GM19239 (cell line): ENCODE measurements at places on chromosomes 16 and 17.
A peak's percentile ranks its signal among the peaks of the same experiment; 100 is the strongest.

DNA sequence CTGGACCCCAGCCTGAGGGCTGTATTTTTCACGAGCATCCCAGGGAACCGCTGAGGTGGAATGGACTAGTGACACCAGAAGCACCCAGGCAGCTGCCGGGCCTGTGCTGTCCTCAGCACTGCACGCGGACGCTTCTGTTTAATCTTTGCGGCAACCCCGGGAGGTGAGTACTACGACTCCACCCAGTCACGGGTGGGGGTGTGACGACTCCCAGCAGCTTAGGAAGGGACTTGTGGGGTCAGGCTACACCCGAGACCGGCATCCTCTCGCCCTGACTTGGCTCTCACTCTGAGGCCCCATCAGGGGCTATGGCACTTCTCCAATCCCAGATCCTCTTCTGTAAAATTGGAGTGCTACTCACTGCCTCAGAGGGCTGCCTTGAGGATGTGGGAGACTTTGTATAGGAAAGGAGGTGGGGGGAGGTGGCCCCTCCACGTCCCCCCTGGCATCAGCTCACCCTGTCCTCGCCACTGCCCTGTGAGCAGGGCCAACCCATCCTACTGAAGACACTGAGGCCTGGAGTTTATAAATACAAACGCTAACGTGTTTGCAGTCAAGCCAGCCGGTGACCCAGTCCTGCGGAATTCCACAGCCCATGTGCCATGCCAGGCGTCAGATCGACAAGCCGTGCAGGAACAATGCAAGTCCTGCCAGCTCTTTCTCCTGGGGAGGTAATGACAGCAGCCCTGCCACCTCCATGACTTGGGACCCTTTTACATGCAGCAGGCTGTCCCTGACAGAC is 44.4 kb downstream of the PPL start:
- DNase-seq: no peak

DNA sequence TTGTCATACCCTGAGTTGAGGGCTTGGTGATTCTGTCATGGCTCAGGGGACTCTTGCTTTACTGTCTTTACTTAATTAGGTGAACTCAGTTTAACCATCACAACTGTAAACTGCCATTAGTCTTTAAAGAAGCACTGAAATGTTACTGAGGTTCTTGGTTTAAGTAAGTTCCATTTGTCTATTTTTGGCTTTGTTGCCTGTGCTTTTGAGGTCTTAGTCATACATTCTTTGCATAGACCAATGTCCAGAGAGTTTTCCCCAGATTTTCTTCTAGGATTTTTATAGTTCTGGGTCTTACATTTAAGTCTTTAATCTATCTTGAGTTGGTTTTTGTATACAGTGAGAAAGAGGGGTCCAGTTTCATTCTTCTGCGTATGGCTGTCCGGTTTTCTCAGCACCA is 137.5 kb downstream of the SOCS1 start:
- no peak for DNase-seq

- DNase-seq: no peak
Observed at GRCh38 chr17:19747829-19748806, at the start of gene ALDH3A1. Gene ALDH3A1 (minus strand): TSS chr17:19748298. CDS start chr17:19745129, 3,169 bp downstream.

- peak; percentile 98 for DNase-seq
Observed at GRCh38 chr16:2968738-2969544, at the start of gene PAQR4. Gene PAQR4 (plus strand): TSS chr16:2969348. CDS start chr16:2969675, 327 bp downstream.

GRCh38 chr16:23408242-23408822 is 44.7 kb downstream of the COG7 start:
- DNase-seq: no peak

DNA sequence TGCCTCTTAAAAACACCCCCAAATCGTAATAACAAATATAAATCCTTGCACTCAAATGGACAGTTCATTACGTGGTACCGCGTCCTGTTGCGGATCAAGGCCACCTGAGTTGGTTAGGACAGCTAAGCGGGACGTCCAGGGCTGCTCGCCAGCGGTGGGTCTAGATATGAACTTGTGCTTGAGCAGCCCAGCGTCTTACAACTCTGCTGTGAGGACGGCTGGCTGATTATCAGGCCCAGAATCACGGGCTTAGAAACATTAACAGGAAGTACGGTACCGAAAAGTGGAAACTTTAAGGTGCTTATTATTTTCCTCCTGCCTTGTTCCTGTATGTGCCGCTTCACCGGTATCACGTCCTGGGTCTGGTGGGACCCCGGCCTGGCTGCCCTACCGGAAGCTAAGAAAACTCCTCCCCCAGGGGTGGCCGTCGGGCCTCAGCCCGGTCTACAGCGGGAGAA is 832 bp upstream of the SRRM2 start:
- peak; percentile 87 for DNase-seq

GRCh38 chr17:30554839-30555751 is 77.9 kb downstream of the GOSR1 start:
- DNase-seq: no peak

DNA sequence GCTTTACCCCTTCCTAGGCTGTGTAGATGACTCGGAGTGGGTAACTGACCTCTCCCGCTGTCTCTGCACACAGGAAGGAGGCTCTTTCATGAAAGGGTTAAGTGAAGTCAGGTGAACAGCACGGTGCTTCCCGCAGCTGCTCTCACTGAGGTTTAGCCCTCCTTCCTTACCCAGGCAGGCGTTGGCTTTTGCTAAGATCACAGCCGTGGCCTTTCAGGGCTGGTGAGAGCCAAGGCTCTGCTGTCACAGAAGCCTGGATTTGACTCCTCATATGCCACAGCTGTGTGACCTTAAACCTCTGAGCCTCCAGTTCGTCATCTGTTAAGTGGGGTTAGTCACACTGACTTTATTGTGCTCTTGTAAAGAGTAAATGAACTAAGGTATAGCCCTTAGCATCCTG is 90.9 kb upstream of the PLCG2 start:
- no peak for DNase-seq

- DNase-seq: no peak
Observed at GRCh38 chr17:79819534-79820276, 19.5 kb downstream of the CBX4 start.

DNA sequence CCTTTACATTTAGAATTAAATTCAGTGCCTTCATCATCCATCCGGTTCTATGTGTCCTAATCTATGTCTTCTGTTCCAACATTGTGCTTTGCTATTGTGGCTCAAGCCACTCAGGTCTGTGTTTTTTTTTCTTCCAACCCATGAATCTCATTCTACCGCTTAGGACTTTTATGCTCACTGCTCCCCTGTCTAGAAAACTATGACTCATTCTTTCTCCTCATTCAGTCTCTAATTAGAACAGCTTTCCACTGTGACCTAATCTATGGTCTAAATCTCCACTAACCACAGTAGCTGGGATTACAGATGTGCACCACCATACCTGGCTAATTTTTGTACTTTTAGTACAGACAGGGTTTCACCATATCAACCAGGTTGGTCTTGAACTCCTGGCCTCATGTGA is 418.7 kb downstream of the KCNJ2 start:
- no peak for DNase-seq

DNA sequence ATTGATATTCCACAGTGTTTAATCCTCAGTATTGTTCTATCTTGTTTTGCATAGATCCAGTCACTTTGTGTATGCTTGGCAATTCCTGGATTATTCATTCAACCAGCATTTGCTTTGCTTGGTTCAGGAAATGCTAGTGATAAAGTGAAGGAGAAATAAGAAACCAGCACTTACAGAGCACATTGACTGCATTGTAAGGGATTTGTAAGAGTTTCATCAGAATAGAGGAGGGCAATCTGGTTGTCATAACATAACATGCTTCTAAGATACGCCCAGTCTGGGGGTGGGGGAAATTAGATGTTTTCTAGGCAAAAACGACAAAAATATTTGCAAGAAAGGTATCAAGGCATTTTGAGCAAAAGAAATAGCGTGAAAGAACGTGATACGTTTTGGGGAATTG is 40.4 kb downstream of the TNRC6A start:
- no peak for DNase-seq

DNA sequence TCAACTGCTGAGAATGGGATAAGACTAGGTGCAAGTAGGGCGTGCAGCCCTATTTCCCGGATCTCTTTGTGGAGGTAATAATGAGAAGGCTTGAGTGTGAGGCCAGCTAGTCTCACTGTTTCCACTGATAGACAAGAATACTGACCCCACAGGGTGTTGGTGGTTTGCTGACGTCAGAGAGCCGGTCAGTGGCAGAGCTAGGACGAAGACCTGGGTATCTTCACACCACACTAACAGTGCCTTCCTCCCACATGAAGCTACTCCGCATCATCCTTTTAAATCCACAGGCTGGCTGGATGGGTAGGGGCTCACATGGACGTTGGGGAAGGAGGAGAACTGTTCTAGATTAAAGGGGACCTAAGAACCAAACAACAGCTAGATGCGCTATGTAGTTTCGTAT is 68.0 kb downstream of the ZFHX3 start:
- DNase-seq: no peak

- DNase-seq: no peak
Observed at GRCh38 chr16:67483150-67483549, at the start of gene AGRP. Gene AGRP (minus strand): TSS chr16:67483547. CDS start chr16:67483398, 149 bp downstream.
